ENCODE measurements at places on chromosomes 16 and 17.

DNA sequence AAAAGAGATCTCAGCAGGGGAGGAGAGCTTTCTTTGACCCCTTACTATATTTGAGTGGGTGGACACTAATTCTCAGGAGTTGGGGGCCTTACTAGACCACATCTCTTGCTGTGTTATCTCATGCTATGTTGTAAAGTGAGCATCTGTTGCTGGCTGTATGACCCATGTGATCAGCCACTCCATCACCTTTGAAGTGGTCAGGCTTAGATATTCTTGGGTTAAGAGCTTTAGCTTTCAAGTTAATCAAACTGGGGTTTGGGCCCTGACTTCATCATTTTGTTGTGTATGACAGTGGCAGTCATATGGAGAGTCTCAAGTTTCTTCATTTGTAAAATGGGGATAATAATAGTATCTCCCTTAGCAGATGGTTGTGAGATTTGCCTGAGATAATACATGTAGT, 201.1 kb downstream of the FTO start:
- DNase-seq, result no peak

- no peak for DNase-seq
Observed at GRCh38 chr16:31569360-31569717, 41.6 kb downstream of the AHSP start.

GRCh38 chr16:26645614-26646013, 421.1 kb upstream of the C16orf82 start:
- DNase-seq, result no peak

- DNase-seq, result no peak
Observed at GRCh38 chr17:70239391-70239826, 70.1 kb downstream of the KCNJ2 start.

DNA sequence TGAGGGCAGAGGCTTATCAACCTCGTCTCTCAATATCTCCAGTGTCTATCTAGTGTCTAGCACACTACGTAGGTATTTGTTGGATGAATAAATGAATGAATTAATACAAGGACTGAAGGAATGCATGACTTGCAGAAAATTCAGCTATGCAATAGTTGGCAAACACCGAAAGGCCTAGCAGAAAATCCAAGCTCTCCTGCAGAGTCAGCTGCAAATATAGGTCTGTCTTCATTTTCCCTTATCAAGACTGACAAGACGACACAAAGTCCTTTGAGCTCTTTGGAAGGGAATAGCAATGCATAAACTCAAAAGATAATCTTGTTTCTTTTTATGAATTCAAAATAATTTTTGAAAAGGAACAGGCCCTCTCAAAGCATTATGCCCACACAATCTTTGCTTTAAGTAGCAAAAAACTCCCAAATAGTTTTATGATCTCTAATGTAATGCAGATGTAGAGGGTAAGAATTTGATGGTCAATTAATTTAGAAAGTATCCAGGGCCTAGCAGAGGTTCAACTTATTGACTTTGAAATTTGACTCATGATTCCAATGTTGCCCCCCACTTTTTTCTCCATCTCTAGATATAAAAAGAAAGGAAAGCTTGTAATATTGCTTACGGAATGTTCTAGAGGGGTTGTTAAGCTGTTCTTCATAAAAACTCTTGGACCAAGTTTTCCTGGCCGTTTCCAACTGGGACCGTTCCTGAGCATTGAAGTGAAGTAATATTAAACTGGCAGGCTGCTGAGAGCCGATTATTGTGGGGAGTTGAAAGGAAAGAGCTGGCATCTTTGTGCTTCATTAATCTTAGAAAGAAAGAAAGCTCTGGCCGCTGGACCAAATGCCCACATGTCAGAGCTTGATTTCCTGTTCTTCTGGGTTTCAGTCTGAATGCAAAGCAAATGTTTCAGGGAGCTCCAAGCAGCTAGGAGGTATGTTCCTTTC, 227.3 kb downstream of the HS3ST3A1 start:
- DNase-seq, result no peak
